H1 (cell line): ENCODE measurements at places on chromosomes 1 and 21. TPM values are rescaled to one million over a fixed set of nuclear protein-coding genes. Genes with fewer than 3 reads are reported as not detected.

Gene S100A16
- 14.7 and 14.9 TPM in 2 replicates for total RNA-seq

- DNase-seq, result no peak
- no peak overlapping the region for H3K4me3 ChIP-seq
- peaks cover 38% of the 10 kb centered on the region for H3K4me1 ChIP-seq
Measured at GRCh38 chr1:921011-921837, 2.5 kb upstream of the SAMD11 start.

GRCh38 chr1:107804741-107805140 is 160.2 kb downstream of the VAV3 start:
- no peak overlapping the region for H3K27ac ChIP-seq
- no peak overlapping the region for H3K4me3 ChIP-seq
- H3K36me3 ChIP-seq, result no peaks in the 10 kb centered on the region

Gene ARF1
- total RNA-seq, result 265 and 267 TPM in 2 replicates

- H3K36me3 ChIP-seq, result peaks cover 4% of the 10 kb centered on the region; the same call in 1 of the 2 replicates
- no peaks in the 10 kb centered on the region for H3K27me3 ChIP-seq
- H3K4me3 ChIP-seq, result no peak overlapping the region
- no peak overlapping the region for H3K27ac ChIP-seq
Measured at GRCh38 chr1:64696879-64697278, 48.0 kb upstream of the RAVER2 start.

GRCh38 chr1:92754000-92754718 is 30.7 kb downstream of the EVI5 start:
- no peaks in the 10 kb centered on the region for H3K36me3 ChIP-seq
- no peaks in the 10 kb centered on the region for H3K27me3 ChIP-seq
- H3K27ac ChIP-seq, result no peak overlapping the region
- DNase-seq, result no peak

GRCh38 chr1:116911188-116911553 is 1.5 kb downstream of the PTGFRN start:
- DNase-seq, result no peak
- H3K4me3 ChIP-seq, result peak overlapping the region; percentile 82
- H3K36me3 ChIP-seq, result no peaks in the 10 kb centered on the region
- H3K4me1 ChIP-seq, result peaks cover 12% of the 10 kb centered on the region
